ENCODE measurements at places on chromosomes 7 and 10.

DNA sequence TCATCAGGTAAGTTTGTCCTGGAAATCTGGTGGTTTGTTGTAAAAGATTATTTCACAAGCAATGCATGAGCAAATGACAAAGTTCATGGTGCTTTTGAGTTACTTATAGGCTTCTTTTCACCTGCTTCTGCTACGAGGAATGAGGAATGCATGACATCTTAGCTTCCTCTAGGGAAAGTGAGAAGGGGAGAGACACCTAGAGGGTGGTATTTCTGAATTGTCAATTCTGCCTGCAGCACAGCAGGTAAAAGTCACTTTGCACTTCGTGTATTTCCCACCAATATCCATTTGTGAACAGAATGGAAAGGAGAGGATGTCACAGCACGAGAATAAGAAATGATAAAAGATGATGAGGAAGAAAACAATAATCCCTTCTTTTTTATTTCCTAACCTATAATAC, 153.4 kb upstream of the FEZF1 start:
- DNase-seq: no peak

DNA sequence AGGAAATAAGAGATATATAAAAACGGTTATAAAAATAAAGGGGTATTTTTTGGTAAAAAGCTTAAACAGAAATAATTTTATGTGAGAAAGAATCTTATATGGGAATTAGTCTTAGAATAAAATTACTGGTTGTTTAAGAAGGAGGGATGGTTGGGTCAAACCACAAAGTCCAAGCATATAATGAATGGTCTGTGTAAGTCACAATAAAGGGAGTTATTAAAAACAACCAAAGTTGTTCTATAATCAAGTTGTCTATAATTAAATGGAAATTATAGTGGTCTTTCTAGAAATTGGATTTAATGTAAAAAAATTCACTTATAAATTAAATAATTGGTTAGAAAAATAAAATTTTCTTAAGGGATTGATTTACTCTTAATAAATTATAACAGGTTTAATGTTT, 304.8 kb downstream of the POM121L12 start:
- no peak for DNase-seq

- no peak for DNase-seq
Observed at GRCh38 chr7:21965291-21965690, 19.6 kb upstream of the CDCA7L start.

GRCh38 chr10:86489071-86489810, 32.4 kb downstream of the WAPL start:
- DNase-seq: no peak

DNA sequence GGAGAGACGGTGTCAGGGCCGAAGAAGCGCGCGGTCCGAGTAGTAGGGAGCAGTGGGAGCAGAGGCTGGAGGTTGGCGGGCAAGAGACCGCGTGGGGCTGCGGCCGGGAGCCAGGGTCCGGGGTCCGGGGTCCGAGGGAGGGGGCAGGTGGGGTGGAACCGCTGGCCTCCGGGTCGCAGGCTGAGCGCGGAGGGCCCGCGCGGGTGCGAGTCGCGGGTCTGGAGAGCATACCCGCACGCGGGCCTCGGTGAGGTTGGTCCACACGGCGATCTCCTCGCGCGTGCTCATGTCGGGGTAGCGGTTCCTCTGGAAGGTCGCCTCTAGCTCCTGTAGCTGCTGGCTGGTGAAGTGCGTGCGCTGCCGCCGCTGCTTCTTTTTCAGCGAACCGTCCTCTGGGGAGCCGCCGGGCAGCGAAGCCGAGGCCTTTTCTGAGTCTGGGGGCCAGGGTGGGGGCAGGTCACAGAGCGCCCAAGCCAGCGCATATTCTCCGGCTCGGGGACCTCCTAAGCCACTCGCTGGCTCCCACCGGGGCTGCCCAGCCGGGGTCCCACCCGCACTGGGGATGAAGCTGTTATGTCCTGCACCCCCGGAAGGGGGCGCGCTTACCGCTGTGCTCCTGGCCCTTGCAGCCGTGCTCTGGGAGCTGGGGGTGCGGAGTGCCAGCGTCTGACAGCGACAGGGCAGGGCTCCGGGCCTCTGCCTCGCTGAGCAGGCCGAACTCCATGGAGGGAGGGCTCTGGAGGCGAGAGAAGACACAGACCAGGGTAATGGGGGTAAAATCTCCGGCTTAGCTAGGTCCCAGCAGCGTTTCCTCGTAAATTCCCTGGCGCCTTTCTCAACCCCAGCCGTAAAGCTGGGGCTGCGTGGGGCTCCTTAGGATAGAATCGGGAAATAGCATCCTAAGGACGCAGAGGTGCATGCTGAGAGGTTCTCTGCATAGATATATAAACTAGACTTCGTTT, 5.5 kb downstream of the ELOVL3 start:
- peak; percentile 89 for DNase-seq

DNA sequence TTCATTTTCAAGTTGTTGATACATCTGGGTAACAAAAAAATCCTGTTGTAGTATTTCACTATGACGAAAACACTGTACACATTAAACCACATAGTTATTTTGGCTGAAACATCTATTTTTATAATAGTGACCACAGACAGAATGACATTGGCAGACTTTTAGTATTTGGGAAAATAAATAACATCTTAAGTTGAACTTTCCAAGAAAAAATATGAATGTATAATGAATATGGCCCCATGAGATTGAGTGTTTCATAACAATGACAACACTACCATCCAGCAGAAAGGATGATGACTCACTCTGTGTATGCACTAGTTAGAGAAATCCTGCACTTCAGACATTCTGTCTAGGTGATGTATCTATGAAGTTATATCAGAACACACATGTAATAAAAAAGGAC, 118.1 kb downstream of the SEMA3D start:
- no peak for DNase-seq

GRCh38 chr7:139393621-139394211, 34.0 kb downstream of the LUC7L2 start:
- DNase-seq: no peak

GRCh38 chr7:124269774-124270173, 236.9 kb upstream of the TMEM229A start:
- DNase-seq: no peak

DNA sequence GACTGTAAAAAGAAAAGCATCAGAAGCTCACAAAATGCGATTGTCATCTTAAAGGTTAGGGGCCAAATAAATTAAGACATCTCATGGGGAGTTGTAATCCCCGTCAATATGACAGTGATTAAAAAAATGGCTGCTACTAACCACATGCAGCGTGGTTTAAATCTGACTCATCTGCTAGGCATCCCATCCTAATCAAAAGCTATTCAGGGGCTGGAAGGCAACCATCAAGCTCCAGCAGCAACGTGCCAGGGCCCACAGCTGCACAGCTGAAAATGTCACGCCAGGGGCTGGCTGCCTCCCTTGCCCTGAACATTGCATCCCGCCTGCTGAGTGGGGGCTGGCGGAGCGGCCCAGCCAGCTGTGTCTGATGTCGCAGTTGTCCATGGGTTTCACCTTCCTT, 66.3 kb upstream of the FRMD4A start:
- no peak for DNase-seq

DNA sequence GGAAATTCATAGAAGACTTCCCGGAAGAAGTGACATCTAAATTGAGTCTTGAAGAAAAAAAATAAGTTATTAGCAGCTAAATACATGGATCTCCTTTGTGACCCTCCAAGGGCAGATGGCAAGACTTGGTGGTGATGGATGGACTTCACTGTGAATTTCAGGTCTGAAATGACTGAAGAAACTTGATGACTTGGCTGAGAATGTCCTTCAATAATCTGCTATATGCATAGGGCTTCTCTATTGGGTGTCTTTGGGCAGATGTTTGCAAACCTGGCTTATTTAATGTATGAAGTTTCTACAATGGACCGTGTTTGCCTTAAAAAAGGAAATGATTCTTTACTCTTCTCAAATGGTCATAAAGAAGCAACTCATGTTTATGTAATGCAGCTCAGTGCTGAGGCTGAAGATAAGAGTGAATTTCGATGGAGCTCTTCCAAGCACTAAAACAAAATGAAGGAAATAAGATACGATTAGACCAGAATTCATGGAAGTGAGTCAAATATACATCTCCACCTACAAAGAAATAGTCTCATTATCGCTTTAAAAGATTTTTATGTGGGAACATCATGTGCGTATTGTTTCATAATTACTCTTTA, 116.6 kb upstream of the WDR11 start:
- DNase-seq: no peak

DNA sequence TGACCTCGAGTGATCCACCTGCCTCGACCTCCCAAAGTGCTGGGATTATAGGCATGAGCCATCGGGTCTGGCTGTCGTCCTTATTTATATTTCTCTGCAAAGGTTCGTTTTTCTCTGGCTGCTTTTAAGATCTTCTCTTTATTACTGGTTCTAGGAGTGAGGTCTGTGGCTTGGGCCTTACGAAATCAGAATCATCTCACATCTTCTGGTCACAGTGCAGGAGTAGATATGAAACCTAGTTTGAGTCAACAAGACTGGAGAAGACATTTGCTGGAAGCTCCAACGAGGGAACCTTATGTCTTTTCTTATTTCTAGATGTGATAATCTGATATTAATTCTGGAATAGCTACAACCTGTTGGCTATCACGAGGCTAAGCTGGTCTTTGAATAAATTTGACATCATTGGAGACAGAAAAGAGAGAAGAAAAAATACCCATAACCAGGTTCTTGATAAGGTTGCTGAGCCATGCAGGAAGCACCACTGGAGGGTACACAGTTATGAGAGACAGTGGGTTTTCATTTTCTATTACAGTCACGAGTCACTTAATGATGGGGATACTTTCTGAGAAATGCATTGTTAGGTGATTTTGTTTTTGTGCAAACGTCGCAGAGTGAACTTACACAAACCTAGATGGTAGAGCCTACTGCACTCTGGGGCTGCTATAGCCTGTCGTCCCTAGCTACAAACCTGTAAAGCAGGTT, 25.6 kb upstream of the IL15RA start:
- DNase-seq: peak; percentile 30

DNA sequence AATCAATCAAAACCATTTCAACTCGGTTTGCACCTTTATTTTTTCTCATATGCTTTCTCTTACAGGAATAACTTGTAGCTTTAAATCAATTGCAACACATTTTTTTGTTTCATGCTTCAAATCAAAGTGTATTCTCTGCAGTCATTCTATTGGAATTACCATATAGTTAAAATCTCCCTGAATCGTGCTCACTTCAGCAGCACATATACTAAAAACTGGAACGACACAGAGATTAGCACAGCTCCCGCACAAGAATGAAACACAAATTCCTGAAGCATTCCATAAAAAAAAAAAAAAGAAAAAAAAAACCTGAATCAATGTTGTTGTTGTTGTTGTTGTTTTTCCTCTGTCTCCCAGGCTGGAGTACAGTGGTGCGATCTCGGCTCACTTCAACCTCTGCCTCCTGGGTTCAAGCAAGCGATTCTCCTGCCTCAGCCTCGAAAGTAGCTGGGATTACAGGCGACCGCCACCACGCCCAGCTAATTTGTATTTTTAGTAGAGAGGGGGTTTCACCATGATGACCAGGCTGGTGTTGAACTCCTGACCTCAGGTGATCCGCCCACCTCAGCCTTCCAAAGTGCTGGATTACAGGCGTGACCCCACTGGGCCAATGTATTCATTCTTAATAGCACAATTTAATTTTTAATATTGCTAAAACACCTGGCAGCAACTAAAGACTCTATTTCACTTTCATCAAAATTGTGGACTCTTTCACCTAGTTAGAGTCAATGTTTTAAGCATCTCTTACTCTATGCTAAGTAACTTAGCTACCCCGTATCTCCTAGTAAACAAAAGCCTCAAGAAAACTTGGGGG, 26.3 kb downstream of the ANKRD61 start:
- no peak for DNase-seq

- peak; percentile 22 for DNase-seq
Observed at GRCh38 chr7:13099154-13099795, 411.8 kb downstream of the ARL4A start.

- DNase-seq: no peak
Observed at GRCh38 chr7:113562242-113562641, 356.6 kb downstream of the PPP1R3A start.

DNA sequence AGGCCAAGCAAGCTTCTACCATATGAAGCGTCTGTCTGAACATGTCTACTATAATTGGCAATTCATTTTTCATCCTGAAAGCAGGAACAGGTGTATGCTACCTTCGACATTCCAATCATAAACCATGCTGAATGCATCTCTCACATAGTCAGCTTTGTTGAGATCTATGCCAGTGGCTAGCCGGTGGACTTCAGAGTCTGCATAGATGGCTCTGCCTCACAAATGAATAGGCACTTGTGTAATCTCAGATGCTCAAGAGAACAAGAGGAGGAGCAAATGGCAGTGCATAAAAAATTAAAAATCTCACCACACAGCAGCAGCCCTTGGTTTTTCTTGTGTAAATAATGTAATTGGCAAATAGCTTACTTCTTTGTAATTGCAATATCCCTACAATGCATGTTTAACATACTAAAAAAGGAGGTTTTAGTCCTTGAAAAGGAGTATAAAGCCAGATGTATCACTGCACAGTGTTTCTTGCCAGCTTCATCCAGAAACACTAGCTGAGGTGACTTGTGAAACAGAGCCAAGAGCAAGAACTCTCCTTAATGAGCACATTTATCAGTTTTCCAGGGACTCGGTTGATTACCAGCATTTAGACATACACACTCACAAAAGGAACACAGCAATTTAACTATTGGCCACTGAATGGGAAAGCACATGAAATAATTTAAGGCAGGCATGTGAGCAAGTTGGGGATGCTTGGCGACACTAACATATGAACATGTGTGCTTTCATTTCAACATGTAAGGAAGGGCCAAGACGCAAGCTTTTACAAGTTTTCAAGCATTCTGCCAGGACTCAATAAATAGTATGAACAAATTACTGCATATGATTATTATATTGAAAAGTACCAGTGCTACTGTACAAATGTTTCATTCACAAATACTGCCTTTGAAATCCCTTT, 249.9 kb upstream of the PLXNA4 start:
- no peak for DNase-seq

DNA sequence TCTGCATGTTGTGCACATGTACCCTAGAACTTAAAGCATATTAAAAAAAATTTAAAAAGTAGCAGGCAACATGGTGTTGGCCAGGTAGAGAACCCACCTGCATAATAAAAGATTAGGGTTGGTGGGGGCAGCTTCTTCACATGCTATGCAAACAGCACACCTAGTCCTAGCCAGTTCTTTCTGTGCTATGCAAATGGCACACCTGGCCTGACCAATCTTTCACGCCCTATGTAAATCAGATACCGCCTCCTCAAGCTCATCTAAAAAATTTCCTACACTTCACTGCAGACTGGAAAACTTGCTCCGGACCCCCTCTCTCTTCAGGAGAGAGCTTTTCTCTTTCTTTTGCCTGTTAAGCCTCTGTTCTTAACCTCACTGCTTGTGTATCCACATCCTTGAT, 14.5 kb upstream of the PIP start:
- no peak for DNase-seq

- peak; percentile 87 for DNase-seq
Observed at GRCh38 chr10:101067356-101068083, 5.7 kb downstream of the KAZALD1 start.

Data from activated CD4-positive, alpha-beta T cell treated with anti-CD3 and anti-CD28 coated beads for 36 hours (primary cell).